ENCODE measurements at places on chromosomes 13 and 19.

- no peak for DNase-seq
Observed at GRCh38 chr13:75530549-75530961, 7.1 kb downstream of the COMMD6 start.

GRCh38 chr13:113884821-113885220, 20.9 kb upstream of the GAS6 start:
- no peak for DNase-seq

DNA sequence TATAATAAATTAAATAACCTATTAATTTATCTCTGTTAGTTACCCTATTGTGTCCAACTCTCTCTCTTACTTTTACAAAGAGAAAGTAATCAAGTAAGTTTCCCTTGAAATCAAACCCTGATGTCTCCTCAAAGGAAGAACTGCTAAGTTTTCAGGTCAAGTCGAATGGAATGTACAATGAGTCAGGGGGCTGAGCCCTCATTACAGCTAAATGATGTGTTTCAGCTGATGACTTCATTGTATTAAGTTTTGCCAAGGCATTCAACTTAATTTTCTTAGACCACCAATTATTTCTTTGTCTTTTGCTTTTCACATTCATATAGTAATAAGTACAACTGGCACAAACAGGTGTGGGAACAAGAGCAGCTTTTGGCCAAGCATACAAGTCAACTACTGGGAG, 54.7 kb upstream of the DCT start:
- no peak for DNase-seq

DNA sequence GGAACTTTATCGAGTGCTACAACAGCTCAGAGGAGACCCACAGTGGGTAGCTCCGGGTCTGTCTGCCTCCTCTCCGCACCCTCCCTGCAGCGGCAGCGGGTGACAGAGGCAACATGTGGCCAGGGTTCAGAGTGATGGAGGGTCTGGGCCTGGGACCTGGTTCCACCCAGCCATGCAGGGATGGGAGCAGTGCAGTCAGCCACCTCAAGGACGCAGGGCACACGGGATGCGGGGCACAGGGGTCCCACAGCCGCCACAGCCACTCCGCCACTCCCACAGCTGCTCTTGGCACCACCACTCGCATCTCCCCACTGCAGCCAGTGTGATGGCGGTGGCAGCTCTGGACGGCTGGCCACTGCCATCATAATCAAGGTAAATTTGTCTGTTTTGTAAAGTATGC, 892.9 kb downstream of the OLFM4 start:
- no peak for DNase-seq

- DNase-seq: no peak
Observed at GRCh38 chr19:42143341-42144234, 11.3 kb upstream of the POU2F2 start.

GRCh38 chr13:97875911-97876310, 77.6 kb upstream of the IPO5 start:
- no peak for DNase-seq

DNA sequence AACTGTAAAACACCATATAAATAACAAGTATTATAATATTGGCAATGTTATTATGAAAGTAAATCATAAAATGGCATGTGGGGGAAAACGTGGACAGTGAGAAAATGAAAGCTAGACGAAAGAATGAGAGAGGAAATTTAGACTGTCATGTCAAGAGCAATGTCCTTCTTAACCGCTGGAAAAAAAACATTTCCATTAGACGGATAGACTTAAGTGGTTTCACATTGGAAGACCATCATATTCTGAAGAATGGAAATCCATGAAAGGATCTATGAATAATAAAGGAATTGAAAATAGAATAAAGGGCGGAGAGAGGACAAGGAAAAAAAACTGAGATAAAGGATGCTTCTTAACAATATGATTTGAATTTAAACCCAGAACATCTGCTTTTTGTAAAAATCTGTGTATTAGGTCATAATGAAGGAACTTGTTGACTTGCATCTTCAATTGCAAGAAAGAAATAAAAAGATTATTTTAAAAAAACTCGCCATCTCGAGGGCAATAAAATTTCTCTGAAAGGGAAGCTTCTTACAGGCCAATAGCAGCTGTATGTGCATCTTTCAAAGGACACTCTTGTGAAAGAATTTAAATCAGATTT, 90.6 kb downstream of the SPRY2 start:
- DNase-seq: no peak

DNA sequence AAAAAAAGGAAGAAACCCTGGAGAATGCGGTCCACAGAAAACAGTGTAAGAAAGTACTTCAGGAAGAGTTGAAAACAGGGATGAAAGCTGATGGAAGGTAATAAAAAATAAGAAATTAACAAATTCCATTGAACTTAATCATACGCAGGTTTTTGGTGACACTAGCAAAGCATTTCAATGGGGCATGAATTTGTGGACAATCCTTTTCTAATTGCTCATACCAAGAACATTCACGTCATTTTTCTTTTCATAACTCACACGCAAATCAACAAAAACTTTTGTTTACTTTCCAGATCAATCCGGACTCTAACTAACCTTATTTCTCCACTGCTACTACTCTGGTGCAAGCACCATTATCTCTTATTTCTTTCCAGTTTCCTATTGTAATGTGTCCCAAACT, 1195.0 kb downstream of the SLITRK5 start:
- no peak for DNase-seq

- no peak for DNase-seq
Observed at GRCh38 chr19:58367698-58368454, 5.3 kb upstream of the ZNF497 start.

DNA sequence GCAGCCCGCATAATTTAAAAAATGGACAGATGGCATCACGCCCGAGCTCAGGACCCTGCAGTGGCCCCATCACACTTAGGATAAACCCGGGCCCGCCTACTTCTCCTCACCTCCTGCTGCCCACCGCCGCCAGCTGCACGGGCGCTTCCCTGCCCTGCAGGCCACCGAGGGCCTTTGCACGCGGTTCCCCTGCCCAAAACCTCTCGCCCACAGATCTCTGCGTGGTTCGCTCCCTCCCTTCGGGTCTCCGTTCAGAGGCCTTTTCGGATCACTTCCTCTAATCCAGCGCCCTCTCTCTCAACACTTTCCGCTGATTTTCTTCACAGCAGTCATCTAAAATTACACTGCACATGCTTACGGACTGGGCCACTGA, 1.8 kb downstream of the SHISA7 start:
- DNase-seq: no peak

- DNase-seq: no peak
Observed at GRCh38 chr13:68057836-68058235, 827.7 kb upstream of the PCDH9 start.

DNA sequence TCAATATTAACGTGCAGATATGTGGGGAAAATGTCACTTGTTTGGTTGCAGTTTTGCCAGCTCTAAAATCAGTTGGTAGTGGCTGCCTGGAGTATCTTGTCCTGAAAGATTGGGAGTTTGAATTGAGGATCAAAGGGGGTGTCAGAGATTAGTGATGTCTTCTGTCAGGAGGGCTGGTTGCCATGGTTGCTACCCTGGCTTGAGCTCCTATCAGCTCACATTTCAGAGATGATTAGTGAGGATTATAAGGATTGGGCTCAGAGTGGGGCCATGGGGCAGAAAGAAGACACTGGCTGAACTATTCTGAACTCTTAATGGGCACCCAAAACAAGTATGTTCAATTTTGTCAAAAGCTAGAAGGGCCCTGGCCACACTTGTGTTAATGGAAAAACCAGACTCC, 95.5 kb upstream of the RNF113B start:
- DNase-seq: no peak

GRCh38 chr19:17868669-17869068, 3.1 kb upstream of the SLC5A5 start:
- DNase-seq: no peak

DNA sequence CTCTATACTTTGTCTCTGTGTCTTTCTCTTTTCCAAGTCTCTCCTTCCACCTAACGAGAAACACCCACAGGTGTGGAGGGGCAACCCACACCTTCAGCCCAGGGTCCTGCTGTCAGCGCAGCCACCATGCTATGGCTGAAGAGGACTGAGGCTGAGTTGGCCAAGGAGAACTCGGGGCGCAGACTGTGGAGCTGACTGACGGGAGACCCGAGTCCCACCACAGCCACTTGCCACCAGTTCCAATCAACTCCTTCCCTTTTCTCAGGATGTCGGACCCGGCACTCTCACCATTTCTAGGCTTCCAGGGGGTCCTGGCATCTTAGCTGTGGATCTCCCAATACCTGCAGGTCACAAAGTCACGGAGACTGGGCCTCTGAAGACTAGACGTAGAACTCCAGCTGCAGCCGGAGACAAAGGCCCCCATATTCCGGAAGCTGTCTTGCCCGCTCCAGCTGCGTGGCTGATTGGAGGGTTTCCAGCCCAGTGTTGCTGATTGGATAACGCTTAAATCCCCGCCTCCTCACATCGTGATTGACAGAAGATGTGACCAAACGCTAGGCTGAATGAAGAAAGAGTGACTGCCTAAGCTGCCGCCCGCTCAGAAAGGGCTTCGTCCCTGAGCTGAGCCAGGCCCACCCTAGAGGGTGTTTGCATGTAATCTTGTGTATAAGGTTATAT, 63.6 kb downstream of the ZNF429 start:
- DNase-seq: peak; percentile 86

GRCh38 chr19:31146546-31147183, 202.6 kb downstream of the TSHZ3 start:
- DNase-seq: no peak

- DNase-seq: no peak
Observed at GRCh38 chr13:105798541-105798940, 736.9 kb downstream of the EFNB2 start.

- no peak for DNase-seq
Observed at GRCh38 chr19:55830656-55831055, 1.1 kb downstream of the NLRP11 start.

DNA sequence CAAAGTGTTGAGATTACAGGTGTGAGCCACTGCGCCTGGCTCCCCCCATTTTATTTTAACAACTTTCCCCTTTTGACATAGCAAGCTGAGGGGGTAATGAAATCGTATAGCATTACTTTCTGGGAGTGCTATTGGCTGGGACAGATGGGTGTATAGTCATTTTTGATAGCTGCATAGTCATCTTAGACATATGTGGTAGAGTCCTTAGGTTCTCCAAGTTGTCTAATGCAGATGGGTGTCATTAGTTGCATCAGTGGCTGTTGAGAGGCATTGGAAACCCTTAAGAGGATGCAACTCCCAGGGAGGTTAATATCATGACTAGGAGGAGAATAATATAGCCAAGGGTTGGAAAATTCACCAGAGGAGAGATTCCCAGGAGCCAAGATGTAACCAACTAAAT, 28.6 kb upstream of the PNMA8B start:
- no peak for DNase-seq

GRCh38 chr13:98195054-98195791, 18.2 kb upstream of the RNF113B start:
- no peak for DNase-seq

DNA sequence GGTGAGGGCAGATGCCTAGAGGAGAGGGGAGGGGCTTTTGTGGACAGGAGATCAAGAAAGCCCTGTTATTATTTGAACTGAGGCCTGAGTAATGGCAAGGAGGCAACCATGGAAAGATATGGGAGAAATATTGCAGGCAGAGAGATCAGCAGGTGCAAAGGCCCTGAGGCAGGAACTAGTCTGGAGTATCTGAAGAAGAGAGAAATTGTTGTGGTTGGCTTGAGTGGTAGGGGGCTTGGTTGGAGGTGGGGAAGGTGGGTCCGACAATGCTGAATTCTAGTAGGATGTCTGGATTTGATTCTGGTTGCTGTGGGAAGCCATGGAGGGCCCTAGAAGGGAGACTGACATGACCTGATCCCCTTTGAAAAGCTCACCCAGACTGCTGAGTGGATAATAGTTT, 2.4 kb upstream of the URI1 start:
- DNase-seq: no peak

- DNase-seq: no peak
Observed at GRCh38 chr13:37510441-37510840, 88.1 kb downstream of the POSTN start.

DNA sequence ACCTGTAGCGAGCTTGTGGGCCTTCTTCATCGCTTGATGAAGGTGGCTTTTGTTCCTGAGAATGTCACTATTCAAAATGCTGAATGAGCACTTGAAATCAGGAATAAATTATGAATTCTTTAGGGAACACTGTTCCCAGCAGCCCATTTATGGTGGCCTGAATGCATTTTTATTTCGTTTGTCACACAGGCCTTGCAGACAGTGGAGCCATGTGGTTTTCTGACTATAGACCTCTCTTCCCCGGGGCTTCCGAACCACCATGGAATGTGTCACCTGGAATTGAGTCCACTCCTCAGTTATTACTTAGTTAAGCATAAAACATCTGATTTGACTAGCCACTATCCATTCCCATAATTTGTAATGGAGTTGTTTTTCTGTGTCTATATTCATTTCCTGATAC, 396.9 kb downstream of the IRS2 start:
- no peak for DNase-seq

DNA sequence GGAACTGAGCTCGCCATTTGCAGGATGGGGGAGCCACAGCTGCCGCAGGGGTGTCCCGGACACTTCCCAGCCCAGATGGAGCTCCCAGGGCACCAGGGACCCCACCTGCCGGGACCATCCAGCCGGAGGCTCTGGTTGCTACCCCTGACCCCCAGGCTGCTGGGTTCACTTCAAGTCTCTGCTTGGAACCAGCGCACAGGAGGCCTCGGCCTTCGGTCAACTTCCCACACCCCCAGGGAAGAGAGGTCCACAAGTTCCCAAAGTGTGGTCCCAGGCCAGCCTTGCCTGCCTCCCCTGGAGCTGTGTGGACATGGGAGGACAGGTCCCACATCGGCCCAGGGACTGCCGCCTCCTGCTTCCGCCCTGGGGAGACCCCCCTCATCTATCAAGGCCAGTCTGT, 117.0 kb downstream of the TEX29 start:
- no peak for DNase-seq

DNA sequence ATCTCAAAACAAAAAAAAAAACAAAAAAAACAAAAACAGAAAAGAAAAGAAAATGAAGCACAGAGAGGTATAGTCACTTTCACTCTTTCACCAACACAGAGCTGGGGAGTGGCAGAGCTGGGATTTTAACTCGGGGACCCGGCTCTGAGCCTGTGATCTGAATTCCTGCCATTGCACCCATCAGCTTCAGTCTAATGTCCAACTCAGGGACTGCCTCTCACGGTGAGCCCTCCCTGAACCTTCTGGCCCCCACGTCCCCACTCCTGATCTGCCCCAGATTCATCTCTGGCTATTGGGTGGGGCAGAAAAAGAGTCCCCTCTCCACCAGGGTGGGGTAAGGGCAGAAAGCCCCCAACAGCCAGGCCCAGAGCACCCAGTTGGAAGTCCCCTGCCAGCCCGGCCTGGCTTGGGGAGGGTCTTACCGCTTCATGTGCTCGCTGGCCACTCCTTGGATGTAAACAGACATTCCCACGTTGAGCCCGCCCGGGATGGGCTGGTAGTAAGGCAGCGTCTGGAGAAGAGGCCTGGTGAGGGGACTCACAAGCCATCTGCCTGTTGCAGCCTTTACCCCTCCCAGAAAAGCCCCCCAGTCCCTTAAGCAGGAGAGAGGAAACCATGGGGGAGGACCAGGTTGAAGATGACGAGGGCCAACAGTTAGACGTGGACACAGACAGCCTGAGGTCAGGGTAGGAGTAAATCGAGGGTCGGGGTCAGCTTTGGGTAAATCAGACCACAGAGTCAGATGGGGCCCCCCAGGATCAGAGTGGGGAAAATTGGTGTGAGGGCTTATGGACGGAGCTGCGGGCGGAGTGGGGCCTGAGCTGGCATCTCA, 520 bp downstream of the LGALS4 start:
- DNase-seq: no peak

Measured in NCI-H1436 (cell line).